Brain microvascular endothelial cell (primary cell): ENCODE measurements at places on chromosomes 2 and 18.
A peak's percentile ranks its signal among the peaks of the same experiment; 100 is the strongest.

DNA sequence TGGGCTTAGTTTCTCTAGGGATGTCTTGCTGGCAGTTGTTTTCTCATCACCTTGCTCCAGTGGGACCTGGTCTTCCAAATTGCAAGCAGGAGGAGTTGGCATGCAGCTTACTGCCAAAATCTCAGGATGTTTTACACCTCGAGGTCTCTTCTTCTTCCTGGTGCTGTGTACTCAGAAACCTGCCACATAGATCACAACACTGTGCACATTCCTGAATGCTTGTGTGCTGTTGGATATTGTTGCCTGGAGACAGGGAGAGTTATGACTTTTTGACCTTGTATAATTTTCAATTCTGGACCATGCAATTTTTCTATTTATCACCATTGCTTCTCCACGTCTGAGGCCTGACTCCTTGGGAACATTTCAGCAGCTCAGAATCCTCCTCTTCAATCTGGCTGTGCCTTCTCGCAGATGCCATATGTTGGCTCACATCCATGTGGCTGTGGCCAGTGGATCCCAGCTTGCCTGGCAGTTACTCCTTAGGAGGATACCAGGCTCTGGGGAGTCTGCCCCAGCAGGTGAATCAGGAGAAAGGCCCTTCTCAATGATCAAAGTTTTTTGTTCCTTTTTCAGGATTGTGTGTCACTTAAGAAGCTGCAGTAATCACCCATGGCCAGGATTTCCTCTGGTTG, 489.3 kb downstream of the TSN start:
- DNase-seq, result no peak

DNA sequence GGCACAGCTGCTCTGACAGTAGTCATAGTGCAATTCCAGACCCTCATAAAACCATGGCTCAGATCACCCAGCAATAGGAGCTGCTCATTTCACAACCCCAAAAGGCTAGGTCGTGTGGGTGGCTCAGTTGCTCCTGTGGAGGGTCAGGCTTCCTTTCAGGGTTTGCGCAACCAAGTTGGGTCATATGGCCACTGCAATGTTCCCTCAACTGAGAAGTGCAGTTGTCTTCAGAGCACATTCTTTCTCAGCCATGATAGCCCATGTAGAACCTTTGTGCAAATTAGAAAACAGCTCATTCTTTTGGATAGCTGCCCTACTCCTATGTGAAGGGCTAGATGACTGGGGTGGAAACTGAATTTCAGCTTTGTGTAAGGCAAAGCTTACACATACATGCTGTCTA, 3.2 kb downstream of the SERPINB13 start:
- DNase-seq, result no peak

- DNase-seq, result no peak
Measured at GRCh38 chr2:205564346-205565141, 117.8 kb upstream of the NRP2 start.

- DNase-seq, result no peak
Measured at GRCh38 chr2:239436669-239437335, 36.0 kb upstream of the HDAC4 start.

- DNase-seq, result peak; percentile 61
Measured at GRCh38 chr2:166170356-166170755, 42.5 kb upstream of the SCN1A start.

GRCh38 chr2:40384714-40385113, 67.2 kb downstream of the SLC8A1 start:
- no peak for DNase-seq

GRCh38 chr18:62186499-62186773, 420 bp downstream of the PIGN start:
- DNase-seq, result peak; percentile 20
